Thoracic aorta (tissue), 2 donors: ENCODE measurements at places on chromosomes 2 and 18. TPM values are rescaled to one million over a fixed set of nuclear protein-coding genes. Genes with fewer than 3 reads are reported as not detected.
A peak's percentile ranks its signal among the peaks of the same experiment; 100 is the strongest.

ABCG5 gene
- not detected for total RNA-seq

CCL20 gene
- not detected for total RNA-seq

PLCD4 gene
- total RNA-seq = 1.6 TPM

DNA sequence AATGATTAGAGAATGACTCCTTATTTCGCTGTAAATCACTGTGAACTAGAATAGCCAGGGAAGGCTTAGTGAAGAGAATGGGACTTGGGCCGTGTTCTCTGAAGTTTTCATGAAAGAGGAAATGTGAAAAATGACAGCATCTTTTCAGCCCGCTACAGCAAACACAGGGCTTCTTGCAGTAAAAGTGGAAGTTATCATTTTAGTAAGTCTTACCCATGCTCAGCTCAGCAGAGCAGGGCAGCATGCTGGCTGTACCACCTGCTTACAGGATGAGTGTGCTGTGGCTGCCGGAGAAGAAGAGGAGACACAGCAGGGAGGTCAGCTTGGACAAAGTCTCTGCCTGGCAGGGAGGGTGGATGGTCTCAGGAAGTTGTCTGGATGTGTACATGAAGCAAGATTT lies 300.7 kb upstream of the DLGAP1 start:
- H3K4me3 ChIP-seq = no peak overlapping the region
- H3K36me3 ChIP-seq = no peaks in the 10 kb centered on the region
- H3K4me1 ChIP-seq = no peaks in the 10 kb centered on the region
- DNase-seq = no peak
- H3K27ac ChIP-seq = no peak overlapping the region

- H3K4me1 ChIP-seq = no peaks in the 10 kb centered on the region
- H3K4me3 ChIP-seq = no peak overlapping the region
- DNase-seq = no peak
- no peaks in the 10 kb centered on the region for H3K27me3 ChIP-seq
- no peaks in the 10 kb centered on the region for H3K36me3 ChIP-seq
These were observed 151.8 kb downstream of the SLC4A10 start for GRCh38 chr2:161775971-161776370.

- DNase-seq = no peak
- H3K36me3 ChIP-seq = no peaks in the 10 kb centered on the region
- no peak overlapping the region for H3K27ac ChIP-seq
- peaks cover 13% of the 10 kb centered on the region for H3K4me1 ChIP-seq
These were observed 12.8 kb upstream of the HPCAL1 start for GRCh38 chr2:10289891-10290290.

- no peaks in the 10 kb centered on the region for H3K36me3 ChIP-seq
- no peaks in the 10 kb centered on the region for H3K4me1 ChIP-seq
- H3K27me3 ChIP-seq = no peaks in the 10 kb centered on the region
- no peak overlapping the region for H3K27ac ChIP-seq
These were observed 194.6 kb upstream of the MEIS1 start for GRCh38 chr2:66240286-66240685.

DNA sequence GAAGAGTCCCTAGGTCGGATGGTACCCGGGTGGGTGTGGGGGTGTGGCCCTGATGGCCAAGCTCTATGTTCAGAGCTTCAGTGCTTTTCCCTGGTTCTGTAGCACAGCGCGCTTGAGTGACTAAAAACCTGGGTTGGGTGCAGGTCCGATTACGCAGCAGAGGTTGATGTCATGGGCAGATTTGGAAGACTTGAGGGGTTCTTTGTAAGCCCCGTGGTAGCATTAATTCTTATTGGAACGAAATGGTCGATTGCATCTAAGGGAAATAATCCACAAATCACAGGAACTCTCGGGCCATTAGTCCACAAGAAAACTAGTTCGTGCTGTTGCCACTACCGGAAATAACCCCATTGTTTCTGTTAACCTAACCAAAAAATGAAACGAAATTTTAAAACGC lies 9.0 kb downstream of the HOXD8 start:
- H3K27ac ChIP-seq = no peak overlapping the region
- H3K36me3 ChIP-seq = no peaks in the 10 kb centered on the region
- peaks cover 26% of the 10 kb centered on the region for H3K4me1 ChIP-seq
- no peak for DNase-seq

DNA sequence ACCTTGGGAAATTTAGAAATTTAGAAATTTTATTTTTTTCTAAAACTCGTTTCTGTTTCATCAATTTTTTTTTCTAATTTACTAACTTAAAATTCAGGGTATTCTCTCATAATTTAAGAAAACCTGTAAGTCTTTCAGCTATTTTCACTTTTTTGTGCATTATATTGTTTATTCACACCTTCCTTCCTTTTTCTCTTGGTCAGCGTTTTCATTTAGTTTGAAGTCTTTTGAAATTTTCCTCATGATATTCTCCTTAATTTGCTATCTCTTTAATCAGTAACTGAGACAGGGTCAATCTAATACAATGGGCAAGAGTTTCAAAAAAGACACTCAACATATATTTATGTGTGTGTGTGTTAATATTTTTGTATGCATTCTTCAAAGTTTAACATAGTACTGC lies 50.5 kb upstream of the MSTN start:
- DNase-seq = no peak
- no peaks in the 10 kb centered on the region for H3K36me3 ChIP-seq
- H3K27ac ChIP-seq = no peak overlapping the region
- H3K4me3 ChIP-seq = no peak overlapping the region
- no peaks in the 10 kb centered on the region for H3K27me3 ChIP-seq
- H3K4me1 ChIP-seq = no peaks in the 10 kb centered on the region

DNA sequence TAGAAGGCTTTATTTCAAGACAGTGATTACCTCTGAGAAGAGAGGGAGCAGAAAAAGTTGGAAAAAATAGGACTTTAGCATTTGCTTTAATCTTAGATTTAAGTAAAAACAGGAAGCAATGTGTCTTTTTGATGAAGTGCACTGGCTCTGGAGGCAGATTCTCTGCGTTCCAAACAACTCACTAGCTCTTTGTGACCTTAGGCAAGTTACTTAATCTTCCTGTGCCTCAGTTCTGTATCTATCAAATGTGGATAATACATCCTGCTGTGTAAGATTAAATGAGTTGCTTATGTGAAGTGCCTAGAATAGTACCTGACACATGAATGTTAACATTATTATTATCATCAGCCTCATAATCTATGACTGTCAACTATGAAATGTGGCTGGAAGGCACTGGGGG lies 42.3 kb downstream of the RPRD1A start:
- DNase-seq = no peak
- no peak overlapping the region for H3K27ac ChIP-seq
- H3K4me1 ChIP-seq = no peaks in the 10 kb centered on the region
- no peaks in the 10 kb centered on the region for H3K27me3 ChIP-seq

DNA sequence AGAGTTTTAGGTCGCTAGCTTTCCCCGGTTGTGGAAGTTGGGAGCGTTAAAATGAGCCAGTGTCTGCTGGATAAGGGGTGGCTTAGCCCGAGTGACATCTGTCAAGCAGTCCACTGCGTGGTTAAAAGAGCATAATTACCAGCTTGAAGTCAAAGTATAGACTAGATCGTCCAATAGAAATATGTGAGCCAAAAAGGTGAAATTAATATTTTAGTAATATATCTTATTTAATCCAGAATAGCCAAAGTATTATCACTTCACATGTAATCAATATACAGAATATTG lies 654 bp downstream of the COMMD1 start:
- H3K4me1 ChIP-seq = peaks cover 18% of the 10 kb centered on the region
- H3K4me3 ChIP-seq = peak overlapping the region; percentile 83
- no peaks in the 10 kb centered on the region for H3K27me3 ChIP-seq
- no peaks in the 10 kb centered on the region for H3K36me3 ChIP-seq
- no peak for DNase-seq

GRCh38 chr2:150485114-150485870 lies 2.2 kb downstream of the RND3 start:
- peak overlapping the region; percentile 99 for H3K27ac ChIP-seq
- H3K4me1 ChIP-seq = peaks cover 46% of the 10 kb centered on the region
- peak; percentile 15 for DNase-seq
- no peaks in the 10 kb centered on the region for H3K36me3 ChIP-seq
- peak overlapping the region; percentile 86 for H3K4me3 ChIP-seq

- DNase-seq = no peak
- no peaks in the 10 kb centered on the region for H3K36me3 ChIP-seq
- H3K4me3 ChIP-seq = no peak overlapping the region
- no peaks in the 10 kb centered on the region for H3K4me1 ChIP-seq
- H3K27ac ChIP-seq = no peak overlapping the region
These were observed 2.7 kb upstream of the IL18RAP start for GRCh38 chr2:102420290-102420689.

DNA sequence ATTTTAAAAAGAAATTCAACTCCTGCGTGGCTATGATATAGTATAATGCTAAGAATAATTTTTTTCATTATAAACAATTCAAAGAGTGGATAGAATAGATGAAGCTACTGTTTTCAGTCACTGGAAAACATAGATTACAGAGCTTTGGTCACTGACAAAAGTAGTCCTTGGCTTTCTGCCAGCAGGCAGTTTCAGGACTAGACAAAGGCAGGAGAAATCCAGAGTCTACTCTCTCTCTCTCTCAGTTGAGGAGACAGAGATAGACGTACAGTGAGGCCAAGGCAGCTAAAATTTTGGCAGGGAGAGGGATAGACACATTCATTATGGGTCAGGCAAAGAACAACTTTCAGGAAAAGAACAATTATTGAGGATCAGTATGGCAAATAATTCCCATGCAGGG lies 491.4 kb upstream of the CRIM1 start:
- no peak for DNase-seq
- H3K4me1 ChIP-seq = no peaks in the 10 kb centered on the region
- H3K36me3 ChIP-seq = no peaks in the 10 kb centered on the region
- H3K27ac ChIP-seq = no peak overlapping the region

- no peaks in the 10 kb centered on the region for H3K36me3 ChIP-seq
- DNase-seq = no peak
- H3K27me3 ChIP-seq = no peaks in the 10 kb centered on the region
- H3K4me1 ChIP-seq = peaks cover 41% of the 10 kb centered on the region
- H3K4me3 ChIP-seq = no peak overlapping the region
These were observed 165.2 kb downstream of the DYSF start for GRCh38 chr2:71618327-71619113.

DNA sequence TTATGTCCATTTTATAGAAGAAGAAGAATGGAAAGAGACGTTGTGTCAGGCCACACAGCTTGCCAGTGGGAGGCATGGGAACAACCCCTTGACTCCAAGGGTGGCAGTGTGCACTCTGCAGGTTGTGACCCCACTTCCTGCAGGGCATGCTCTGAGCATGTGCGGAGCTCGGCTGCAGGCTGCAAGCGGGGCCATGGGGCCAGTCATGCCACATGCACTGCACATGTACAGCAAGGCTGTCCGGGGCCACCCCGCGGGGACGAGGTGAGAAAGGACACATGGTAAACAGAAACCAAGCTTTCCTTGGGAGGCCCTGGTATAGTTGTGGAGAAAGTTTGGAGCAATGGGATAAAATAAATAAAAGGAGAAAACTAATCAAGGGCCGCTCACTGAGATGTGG lies 47.4 kb upstream of the DNMT3A start:
- no peaks in the 10 kb centered on the region for H3K27me3 ChIP-seq
- no peaks in the 10 kb centered on the region for H3K36me3 ChIP-seq

DNA sequence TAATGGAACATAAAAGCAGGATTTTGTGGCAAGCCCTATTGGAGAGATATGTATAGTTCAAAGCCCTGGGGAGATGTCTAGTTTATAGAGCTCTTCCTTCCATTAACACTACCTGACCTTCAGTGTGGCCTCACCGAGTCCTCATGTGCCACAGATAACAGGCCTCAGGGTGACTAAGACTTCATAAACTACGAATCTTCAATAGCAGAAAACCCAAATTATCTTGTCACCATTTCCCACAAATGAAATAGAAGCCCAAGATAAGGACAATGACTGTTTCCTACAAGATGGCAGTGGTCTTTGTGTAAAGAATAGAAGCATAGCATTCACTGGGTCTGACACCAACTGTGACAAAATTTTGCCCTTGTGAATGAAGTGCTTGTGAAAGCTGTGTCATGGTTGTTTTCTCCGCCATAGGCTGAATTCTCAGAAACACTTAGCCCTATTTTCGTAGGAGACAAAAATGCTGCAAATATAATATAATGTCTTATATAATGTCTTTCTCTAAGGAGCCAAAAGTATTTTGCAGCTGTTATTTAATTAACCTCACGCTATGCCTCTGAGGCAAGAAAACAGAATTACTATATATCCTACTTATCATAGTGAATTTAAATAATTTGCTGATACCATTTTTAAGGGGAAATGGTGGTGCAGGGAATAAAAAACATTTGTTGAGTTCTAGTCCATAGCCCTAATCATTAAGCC lies 136.7 kb upstream of the CWC22 start:
- H3K4me1 ChIP-seq = no peaks in the 10 kb centered on the region
- H3K27me3 ChIP-seq = no peaks in the 10 kb centered on the region
- no peak for DNase-seq

- no peaks in the 10 kb centered on the region for H3K36me3 ChIP-seq
- H3K4me3 ChIP-seq = no peak overlapping the region
- no peak overlapping the region for H3K27ac ChIP-seq
- H3K4me1 ChIP-seq = no peaks in the 10 kb centered on the region
These were observed 337.0 kb downstream of the MBD2 start for GRCh38 chr18:53887447-53887846.

DNA sequence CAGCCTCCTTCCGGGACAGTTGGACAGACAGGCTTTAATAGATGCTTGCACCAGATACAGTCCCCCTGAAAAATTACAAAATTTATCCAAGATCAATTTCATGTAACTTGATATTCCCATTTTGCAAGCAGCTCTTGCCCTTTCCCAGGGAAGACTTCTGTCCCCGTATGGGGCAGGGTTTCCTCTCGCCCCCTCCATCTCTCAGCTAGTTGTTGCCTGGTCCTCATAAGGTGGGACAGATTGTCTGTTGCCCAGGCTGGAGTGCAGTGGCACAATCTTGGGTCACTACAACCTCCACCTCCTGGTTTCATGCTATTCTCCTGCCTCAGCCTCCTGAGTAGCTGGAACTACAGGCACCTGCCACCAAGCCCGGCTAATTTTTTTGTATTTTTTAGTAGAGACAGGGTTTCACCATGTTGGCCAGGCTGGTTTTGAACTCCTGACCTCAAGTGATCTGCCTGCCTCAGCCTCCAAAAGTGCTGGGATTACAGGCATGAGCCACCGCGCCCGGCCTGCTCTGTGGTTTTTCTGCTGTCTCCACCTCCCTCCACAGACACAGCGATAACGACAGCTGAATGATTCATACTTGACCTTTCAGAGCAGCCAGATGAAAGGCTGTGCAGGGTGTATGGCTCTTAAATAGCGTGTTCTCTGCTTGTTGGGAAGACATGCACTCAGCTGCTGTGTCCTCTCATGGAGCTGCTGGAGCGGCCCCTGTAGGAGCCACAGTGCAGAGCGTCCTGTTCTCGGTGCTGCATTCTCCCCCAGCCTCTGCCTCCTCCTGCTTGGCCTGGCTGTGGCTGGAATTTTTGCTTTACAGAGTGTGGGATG lies 61.4 kb downstream of the TTC39C start:
- H3K4me1 ChIP-seq = peaks cover 23% of the 10 kb centered on the region
- no peaks in the 10 kb centered on the region for H3K27me3 ChIP-seq
- peak overlapping the region; percentile 19 for H3K4me3 ChIP-seq
- DNase-seq = peak; percentile 36

DNA sequence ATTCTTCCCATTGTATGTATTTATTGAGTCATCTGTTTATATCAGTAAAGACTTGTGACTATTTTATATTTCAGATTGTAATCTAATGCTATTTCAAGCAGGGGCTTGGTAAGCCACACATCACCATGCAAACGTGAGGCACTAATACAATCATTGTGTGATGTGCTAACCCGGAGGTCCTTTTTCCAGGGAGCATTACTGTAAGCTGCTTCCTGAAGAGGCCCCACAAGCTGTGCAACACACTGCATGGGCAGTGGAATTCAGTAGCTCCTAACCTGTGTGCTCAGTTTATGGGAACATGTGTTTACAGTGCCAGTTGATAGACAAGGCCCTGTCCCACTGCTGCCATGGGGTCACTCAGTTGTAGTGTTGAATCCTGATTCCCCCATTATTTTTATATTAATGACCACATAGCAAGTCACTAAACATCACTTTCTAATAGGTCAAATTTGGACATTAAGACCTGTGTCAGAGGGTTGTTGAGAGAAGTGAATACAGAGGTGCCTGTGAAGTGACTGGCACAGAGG lies 162.9 kb downstream of the FHOD3 start:
- no peaks in the 10 kb centered on the region for H3K36me3 ChIP-seq
- no peak overlapping the region for H3K4me3 ChIP-seq
- H3K27me3 ChIP-seq = no peaks in the 10 kb centered on the region
- no peaks in the 10 kb centered on the region for H3K4me1 ChIP-seq
